ENCODE measurements at places on chromosomes 7 and 10.

DNA sequence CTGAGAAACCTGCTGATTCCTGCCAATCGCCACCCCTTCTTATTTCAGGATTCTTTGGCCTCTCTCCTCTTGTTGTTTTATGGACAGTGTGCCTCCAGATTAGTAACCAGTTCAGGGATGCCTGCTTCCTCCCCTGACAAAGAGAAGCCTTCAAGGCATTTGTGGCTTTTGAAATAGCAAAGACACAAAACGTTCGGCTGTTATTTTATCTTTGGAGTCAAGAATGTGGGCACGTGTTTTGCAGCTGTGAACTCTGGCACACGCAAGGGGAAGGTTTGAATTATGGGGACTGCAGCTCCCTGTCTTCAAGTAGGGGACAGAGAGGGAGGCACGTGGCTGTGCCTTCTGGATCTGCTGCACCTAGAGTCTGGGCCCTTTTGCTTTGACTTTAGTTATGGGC is 157.9 kb upstream of the GRB10 start:
- peak; percentile 61 for DNase-seq

- DNase-seq = no peak
Measured at GRCh38 chr7:13901577-13901976, 87.9 kb downstream of the ETV1 start.

DNA sequence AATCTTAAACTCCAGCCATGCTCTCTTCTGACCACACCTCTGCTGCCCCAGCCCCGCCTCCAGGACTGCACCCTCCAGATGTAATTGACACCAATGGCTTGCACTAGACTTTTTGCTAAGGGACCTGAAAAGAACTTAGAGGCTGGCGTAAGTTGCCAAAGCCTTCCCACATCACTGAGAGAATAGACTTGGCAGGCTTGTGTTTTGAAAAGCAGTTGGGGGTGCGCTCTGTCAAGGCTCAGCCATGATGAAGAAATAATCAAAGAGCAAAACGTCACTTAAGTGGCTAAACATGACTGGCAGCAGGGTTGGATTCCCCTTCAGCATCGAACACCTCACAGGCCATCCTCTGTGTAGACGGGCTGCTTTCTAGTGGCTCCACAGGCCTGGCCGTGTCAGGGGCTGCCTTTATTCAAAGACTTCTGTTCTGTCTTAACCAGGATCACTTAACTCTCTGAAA is 195.2 kb upstream of the C7orf33 start:
- no peak for DNase-seq

DNA sequence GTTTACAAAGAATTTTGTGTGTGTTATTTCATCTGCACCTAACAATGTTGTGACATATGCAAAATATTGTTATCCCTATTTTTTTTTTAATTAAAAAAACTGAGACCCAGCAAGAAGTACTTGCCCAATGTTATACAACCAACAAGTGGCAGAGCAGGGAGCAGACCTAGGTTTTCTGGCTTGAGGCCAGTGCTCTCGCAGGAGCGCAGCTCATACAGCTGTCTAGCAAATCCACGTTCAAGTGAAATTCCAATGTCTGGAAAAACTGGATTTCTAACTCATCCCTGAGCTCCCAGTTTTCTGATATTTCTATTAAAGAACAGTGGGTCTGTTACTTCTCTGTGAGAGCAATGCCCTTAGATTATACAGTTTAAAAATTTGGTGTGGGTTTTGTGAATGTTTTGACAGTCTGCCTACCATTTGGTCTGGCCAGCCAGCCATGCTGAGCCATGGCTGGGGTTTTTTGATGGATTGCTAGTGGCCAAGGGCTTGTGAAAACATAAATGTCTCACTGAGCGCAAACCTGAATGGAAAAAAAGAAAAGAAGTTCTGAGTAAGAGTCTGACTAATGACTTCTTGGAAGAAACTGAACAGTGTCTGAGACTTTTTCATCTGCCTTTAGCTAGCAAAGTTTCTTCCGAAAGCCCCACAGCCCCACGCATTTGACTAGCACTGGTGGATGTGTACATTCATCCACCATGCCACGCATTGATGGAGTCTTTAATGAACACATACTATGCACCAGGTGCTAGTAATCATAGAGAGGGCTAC is 15.4 kb upstream of the PRF1 start:
- DNase-seq = peak; percentile 65

GRCh38 chr7:142647749-142648148 is 101.5 kb upstream of the PRSS1 start:
- no peak for DNase-seq

DNA sequence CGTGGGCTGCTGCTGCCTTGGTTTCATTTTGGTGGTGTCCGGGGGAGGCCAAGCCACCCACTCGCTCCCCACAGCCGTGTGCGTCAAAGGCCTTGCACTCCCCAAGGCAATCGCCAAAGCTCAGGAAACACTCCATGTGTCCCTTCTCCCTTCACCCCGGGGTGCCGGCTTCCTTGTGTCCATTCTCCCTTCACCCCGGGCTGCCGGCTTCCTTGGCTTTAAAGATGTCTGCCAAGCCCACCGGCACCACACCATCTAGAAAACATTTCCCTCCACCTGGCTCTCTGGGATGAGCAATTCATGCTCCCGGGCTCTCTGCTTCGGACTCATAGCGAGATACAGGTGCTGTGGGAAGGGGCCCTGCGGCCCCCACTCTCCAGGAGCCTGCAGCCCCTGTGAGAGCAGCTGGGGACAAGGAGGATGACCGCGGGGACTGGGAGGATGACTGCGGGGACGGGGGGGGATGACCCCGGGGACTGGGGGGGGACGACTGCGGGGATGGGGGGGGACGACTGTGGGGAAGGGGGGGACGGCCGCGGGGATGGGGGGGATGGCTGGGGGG is 322.1 kb downstream of the DNAJB6 start:
- DNase-seq = no peak

- DNase-seq = no peak
Measured at GRCh38 chr7:100567031-100567730, 6.5 kb downstream of the SAP25 start.

DNA sequence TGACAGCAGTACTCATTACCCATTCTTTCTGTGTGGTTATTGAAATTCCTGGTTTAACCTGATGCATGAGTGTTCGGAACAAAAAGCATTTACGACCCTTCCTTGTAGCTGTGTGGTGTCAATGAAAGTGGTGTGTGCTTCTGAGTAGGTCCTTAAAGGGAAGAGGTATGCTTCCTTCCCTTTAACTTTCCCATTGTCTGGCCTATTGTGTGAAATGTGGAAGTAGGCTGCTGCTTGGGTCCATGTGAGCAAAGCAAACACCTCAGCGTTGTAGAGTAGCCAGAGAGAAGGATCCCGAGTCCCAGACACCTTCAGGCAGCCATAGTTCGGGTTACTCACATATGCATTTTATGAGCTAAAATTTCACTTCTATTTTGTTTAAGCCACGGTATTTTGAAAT is 74.7 kb downstream of the TSPAN12 start:
- no peak for DNase-seq

GRCh38 chr10:30056281-30056680 is 3.1 kb downstream of the JCAD start:
- peak; percentile 43 for DNase-seq

DNA sequence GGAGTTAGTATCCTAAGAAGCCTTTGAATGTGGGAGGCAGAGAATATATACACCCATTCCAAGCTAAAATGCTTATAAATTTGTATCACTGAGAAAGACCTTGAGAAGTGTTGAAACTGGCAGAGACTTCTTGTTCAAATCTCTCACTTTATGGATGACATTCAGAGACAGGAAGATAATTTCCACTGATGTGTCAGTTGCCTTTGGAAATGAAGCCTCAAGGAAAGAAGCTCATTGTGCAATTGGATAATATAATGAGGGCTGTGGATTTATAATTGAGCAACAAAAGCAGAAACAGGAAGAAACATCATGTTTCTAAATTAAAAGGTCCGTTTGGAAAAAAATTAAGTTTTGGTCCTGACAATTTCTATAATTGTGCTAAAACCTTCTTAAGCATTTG is 789.9 kb upstream of the IGFBP3 start:
- peak; percentile 67 for DNase-seq

- DNase-seq = no peak
Measured at GRCh38 chr10:25747084-25747483, 186.9 kb upstream of the MYO3A start.

GRCh38 chr7:55108401-55108800 is 89.6 kb downstream of the EGFR start:
- peak; percentile 36 for DNase-seq

GRCh38 chr7:105044449-105045070 is 30.6 kb downstream of the KMT2E start:
- no peak for DNase-seq

DNA sequence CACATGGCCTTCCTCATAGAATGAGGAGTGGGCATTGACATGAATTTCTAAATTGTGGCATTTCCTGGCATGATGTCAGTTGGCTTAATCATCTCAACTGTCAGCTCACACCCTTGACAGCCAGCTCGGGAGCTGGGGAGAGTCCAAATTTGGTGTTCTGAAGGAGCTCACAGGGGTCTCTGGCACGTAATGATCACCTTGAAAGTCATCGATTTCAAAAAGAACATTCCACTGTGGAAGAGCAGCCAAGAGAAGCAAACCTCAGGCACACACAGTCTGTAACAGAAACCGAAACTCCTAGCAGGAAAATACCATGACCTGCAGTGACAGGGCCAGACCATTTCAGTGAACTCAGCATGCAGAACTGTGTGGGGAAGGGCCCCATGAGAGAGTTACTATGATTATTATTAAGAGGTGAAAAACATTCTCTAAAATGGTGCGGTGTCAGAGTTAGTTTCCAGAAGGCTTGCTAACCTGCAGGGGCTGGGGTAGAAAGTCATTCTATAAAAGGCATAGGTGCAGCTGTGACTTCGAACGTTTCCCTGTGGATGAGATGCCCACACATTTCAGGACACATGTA is 26.4 kb upstream of the KLF6 start:
- peak; percentile 61 for DNase-seq

DNA sequence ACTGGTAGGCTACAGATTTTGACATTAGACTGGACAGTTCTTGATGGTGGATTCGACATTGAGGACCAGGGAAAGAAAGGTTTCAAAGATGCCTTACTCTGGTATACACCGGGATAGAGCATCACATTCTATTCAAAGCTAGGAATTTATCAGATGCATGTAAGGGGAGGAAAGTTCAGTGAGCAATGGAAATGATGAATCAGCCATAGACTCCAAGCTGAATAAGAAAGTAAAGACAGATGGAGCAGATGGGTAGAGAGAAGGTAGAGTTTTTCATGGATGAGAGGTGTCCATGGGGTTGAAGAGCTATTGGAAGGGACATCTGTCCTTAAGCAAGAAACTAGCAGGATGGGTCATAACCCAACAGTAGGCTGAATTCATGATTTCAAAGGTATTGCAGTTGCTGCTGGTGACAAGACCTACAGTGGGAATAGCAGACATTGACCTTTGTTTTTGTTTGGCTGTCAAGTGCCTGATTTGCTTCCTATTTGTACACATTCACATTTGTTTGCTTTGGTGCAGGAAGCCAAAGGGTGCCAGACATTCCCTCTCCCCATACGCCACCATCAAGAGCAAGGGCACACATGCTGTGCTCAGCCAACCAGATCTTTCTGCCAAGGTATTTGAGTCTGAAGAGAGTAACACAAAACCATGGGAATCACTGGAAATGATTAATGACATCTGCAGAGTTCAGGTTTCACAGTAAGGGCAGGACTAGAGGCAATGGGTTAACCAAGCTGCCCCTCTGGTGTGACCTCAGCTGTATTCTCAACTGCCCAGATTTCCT is 8.6 kb upstream of the CACUL1 start:
- DNase-seq = no peak

- no peak for DNase-seq
Measured at GRCh38 chr10:17426263-17426750, 28.1 kb downstream of the ST8SIA6 start.

DNA sequence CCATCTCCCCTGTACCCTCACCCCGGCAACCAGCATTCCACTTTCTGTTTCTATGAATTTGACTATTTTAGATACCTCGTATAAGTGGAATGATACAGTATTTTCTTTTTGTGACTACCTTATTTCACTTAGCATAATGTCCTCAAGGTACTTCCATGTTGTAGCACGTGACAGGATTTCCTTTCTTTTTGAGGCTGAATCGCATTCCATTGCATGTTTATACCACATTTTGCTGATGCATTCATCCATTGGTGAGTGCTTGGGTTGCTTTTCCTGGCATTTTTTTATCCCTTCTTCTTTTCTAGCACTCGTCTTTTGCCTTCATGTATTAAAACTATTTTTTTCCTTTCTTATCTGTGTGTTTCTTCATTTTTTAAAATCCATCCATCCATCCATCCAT is 22.3 kb upstream of the EXOC6 start:
- no peak for DNase-seq

- DNase-seq = no peak
Measured at GRCh38 chr10:86698207-86698940, 30.1 kb downstream of the LDB3 start.

- no peak for DNase-seq
Measured at GRCh38 chr7:55109404-55110167, 90.8 kb downstream of the EGFR start.

GRCh38 chr7:47526466-47526865 is 55.4 kb downstream of the TNS3 start:
- no peak for DNase-seq

DNA sequence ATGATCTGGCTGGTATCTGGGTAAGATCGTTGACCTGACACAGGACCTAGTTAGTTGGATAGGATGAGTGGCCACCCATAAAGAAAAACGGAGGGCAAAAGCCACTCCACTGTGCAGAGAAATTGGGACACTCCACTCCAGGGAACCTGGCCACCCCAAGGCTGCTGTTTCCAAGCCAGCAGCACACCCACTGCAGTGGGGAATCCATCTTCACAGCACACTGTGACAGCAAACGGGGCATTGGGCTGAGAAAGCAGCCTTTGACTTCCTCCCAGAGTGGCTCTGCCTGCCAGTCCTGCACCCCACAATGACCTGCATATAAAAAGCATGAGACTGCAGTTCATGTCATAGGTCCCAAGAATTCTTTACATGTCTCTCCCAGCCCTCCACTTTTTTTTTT is 52.9 kb downstream of the MTPN start:
- DNase-seq = no peak

DNA sequence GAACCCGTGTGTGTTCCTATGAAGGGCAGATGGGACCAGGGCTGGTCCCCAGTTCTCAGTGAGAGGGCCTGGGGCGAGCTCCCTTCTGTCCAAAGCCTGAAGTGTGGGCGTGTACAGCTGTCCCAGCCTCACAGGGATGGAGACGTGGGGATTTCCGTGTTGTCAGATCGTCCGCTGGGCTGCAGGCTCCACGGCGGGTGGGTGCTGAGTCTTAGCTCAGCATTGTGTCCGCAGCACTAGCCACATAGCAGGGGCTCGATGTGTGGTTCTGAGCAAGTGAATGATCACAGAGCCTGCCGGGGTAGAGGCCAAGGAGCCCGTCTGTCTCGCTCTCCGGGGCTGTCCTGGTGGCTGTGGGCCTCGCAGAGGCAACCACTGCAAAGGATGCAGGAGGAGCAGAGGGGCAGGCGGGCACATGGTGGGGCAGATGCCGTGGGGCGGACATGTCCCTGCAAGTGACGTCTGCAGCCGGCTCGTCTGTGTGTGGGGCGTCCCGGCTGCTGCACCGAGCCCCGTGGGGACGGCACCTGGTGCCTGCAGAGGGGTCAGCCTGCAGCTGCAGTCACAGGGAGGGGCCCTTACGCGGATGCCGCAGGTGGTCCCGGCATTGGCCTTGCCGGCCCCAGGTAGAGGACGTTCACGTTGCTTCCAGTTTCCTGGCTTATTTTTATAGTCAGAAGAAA is 30.9 kb downstream of the FAM20C start:
- DNase-seq = no peak

GRCh38 chr10:88982366-88982765 is 8.2 kb upstream of the FAS start:
- no peak for DNase-seq

GRCh38 chr10:44011603-44011981 is 362.9 kb upstream of the ZNF32 start:
- peak; percentile 31 for DNase-seq

- no peak for DNase-seq
Measured at GRCh38 chr7:29076631-29077030, 69.7 kb downstream of the CPVL start.

All from AG10803 (cell line).